ENCODE measurements at places on chromosomes 16 and 17. TPM values are rescaled to one million over a fixed set of nuclear protein-coding genes. Genes with fewer than 3 reads are reported as not detected.

GPR179 gene
- total RNA-seq = 0.59 TPM

PRR35 gene
- total RNA-seq = 0.12 TPM

ERCC4 gene
- total RNA-seq = 10.6 TPM

CDH13 gene
- total RNA-seq = 3.1 TPM

SOST gene
- not detected for total RNA-seq

SLC5A11 gene
- 0.45 TPM for total RNA-seq

- DNase-seq = no peak
- no peaks in the 10 kb centered on the region for H3K36me3 ChIP-seq
- H3K4me3 ChIP-seq = no peak overlapping the region
- no peaks in the 10 kb centered on the region for H3K4me1 ChIP-seq
- no peak overlapping the region for H3K27ac ChIP-seq
Measured at GRCh38 chr16:12395268-12395667, 408.4 kb downstream of the CPPED1 start.

- peak overlapping the region; percentile 39 for H3K27ac ChIP-seq
- H3K27me3 ChIP-seq = no peaks in the 10 kb centered on the region
- DNase-seq = no peak
- peaks cover 44% of the 10 kb centered on the region for H3K4me1 ChIP-seq
Measured at GRCh38 chr17:40326014-40326831, 17.2 kb downstream of the RARA start.

DNA sequence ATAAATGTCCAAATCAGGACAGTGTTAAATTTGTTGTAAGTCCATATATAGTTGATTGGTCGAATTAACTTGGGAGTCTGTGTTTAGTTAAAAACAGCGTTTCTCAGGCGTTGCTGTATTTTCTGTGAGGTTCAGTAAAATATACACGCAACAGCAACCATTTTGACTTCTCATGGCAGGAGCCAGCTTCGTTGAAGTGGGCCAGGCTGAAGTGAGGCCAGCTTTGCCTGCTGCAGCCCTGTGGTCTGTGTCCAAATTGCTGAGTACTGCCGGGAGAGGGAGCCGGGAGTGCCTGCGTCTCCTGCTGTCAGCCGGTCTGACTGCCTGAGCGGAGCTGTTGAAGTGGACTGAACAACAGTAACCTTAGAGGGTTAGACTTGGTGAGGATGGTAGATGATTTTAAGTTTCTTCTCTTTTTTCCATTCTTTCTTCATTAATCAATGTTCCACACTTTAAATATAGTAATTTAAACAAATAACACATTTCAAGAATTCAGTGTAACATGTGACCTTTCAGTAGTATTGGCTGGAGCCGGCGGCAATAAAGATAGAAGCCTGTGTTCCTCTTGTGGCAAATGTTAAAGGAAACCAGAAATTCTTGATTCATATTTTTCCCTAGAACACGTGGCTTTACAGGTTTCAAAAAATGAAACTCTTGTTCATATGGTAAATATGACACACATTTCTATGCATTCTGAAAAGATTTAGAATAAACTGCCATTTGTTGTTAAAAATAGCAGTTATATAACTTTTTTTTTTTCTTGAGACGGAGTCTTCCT is 37.0 kb upstream of the ZNF750 start:
- no peaks in the 10 kb centered on the region for H3K36me3 ChIP-seq
- no peaks in the 10 kb centered on the region for H3K27me3 ChIP-seq
- H3K4me1 ChIP-seq = peaks cover 40% of the 10 kb centered on the region
- no peak for DNase-seq

GRCh38 chr17:16415031-16415924 is at the start of gene TRPV2:
Gene TRPV2, plus strand, starts transcription at chr17:16415571. Its CDS starts 2,098 bp downstream, at chr17:16417669.
- no peak within 1 kb of the TSS for H3K27ac ChIP-seq
- peaks cover 3% of the 10 kb centered on the region for H3K27me3 ChIP-seq
- no peak within 1 kb of the TSS for H3K4me3 ChIP-seq
- peaks cover 14% of the 10 kb centered on the region for H3K4me1 ChIP-seq

- H3K27me3 ChIP-seq = no peaks in the 10 kb centered on the region
- H3K4me3 ChIP-seq = no peak overlapping the region
- H3K36me3 ChIP-seq = no peaks in the 10 kb centered on the region
Measured at GRCh38 chr17:70613681-70614080, 444.3 kb downstream of the KCNJ2 start.

DNA sequence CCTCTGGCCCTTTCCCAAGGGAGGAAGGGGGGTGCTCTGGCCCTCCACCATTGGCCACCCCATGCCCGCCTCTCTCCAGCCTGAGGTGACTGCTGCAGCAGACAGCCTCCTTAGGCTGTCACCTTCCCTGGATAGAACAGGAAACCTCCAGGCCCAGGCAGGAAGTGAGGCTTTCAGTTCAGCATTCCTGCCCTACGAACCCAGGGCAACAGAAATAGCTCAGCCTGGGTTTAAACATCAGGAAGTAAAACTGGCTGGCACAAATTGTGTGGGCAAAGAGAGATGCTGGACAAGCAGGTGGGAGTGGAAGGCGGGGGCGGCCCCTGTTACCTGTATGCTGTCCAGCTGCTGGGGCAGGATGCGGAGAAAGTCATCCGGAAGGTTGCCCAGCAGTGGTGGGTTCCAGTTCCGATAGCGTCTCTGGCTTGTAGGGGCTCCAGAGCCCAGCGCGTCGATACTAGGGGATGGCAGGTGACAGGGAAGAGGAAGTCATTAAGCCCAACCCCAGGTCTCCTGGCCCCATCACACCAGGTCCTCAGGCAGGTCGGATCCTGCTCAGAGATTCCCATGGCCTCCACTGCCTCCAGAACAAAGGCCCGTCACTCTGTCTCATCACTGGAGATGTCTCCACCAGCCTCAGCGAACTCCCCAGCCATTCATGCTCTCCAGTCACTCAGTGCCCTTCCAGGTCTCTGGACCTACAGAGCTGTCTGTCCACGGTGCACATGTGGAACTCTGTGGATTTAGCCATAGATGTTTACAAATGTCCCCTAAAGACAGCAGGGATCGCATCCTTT is 23.6 kb upstream of the MRPS23 start:
- H3K27me3 ChIP-seq = no peaks in the 10 kb centered on the region
- H3K4me1 ChIP-seq = peaks cover 59% of the 10 kb centered on the region
- H3K4me3 ChIP-seq = no peak overlapping the region
- DNase-seq = no peak
- no peak overlapping the region for H3K27ac ChIP-seq

DNA sequence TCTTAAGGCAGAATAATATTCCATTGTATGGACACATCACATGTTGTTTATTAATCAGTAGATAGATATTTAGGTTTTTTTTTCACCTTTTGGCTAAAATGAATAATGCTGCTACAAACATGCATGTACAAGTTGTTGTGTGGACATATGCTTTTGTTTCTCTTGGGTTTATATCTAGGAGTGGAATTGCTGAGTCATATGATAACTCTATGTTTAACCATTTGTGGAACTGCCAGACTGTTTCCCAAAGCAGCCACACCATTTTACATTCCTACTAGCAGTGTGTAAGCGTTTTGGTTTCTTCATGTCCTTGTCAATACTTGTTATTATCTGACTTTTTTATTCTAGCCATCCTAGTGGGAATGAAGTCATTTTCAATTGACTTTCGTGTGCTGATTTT is 21.3 kb downstream of the CYLD start:
- H3K27me3 ChIP-seq = no peaks in the 10 kb centered on the region
- no peak overlapping the region for H3K27ac ChIP-seq
- DNase-seq = no peak
- no peak overlapping the region for H3K4me3 ChIP-seq

GRCh38 chr17:10729334-10730193 is at the start of gene TMEM220:
Gene TMEM220, minus strand, starts transcription at chr17:10730023. Its CDS starts 172 bp downstream, at chr17:10729851.
- peaks cover 21% of the 10 kb centered on the region for H3K27me3 ChIP-seq
- peaks cover 9% of the 10 kb centered on the region for H3K4me1 ChIP-seq
- peak; percentile 80 for DNase-seq
- peak within 1 kb of the TSS; percentile 95 for H3K4me3 ChIP-seq
- H3K27ac ChIP-seq = peak within 1 kb of the TSS; percentile 90

DNA sequence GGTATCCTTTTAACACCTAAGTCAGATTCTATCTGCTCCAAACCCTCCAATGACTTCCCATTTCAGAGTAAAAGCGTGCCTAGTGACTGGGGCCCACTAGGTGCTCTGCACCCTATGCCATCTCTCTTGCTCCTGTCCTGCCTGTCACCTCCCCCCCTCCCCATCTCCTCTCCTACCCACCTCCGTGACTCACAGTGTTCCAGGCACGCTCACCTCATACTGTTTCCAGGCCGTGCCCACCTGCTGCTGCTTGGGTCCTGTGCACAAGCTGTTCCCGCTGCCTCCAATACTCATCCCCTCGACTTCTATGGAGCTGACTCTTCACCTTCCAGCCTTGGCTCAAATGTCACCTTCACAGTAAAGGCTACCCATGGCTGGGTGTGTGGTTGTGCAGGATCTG is 21.7 kb downstream of the DNAH3 start:
- no peaks in the 10 kb centered on the region for H3K4me1 ChIP-seq
- no peaks in the 10 kb centered on the region for H3K36me3 ChIP-seq
- no peak for DNase-seq
- no peak overlapping the region for H3K27ac ChIP-seq
- H3K27me3 ChIP-seq = peaks cover 20% of the 10 kb centered on the region

DNA sequence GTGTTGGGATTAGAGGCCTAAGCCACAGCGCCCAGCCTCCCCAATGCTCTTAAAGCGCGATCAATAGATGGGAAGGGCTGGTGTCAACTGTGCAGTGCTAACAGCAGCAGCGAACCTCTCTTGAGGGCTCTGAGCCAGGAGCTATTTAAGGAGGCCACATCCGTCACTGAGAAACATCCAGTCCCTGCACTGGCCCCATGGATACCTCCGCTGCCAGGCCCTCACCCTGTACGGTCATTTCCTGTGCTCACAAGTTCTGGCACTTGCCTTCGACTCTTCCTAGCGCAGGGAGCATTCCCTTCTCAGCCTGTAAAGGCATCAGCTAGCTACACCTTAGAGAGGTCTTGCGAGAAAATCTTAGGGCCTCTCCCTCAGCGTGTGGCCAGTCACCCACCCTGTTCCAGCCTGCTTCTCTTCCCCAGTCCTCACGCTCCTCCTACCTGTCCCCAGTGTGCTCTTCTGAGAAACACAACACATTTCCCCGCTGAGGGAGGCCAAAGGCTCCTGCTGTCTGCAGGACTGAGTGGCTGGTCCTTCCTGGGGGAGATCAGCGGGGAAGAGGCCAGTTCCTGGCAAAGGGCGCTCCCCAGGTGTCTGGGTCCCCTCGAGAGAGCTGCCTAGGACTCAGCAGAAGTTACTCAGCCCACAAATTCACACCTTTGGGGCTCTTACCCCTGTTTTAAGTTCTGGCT is 28.6 kb downstream of the GTF3C1 start:
- H3K27ac ChIP-seq = no peak overlapping the region
- H3K36me3 ChIP-seq = peaks cover 33% of the 10 kb centered on the region
- H3K4me1 ChIP-seq = no peaks in the 10 kb centered on the region
- no peak overlapping the region for H3K4me3 ChIP-seq
- H3K27me3 ChIP-seq = no peaks in the 10 kb centered on the region
